ENCODE measurements at places on chromosomes 11 and 22.

DNA sequence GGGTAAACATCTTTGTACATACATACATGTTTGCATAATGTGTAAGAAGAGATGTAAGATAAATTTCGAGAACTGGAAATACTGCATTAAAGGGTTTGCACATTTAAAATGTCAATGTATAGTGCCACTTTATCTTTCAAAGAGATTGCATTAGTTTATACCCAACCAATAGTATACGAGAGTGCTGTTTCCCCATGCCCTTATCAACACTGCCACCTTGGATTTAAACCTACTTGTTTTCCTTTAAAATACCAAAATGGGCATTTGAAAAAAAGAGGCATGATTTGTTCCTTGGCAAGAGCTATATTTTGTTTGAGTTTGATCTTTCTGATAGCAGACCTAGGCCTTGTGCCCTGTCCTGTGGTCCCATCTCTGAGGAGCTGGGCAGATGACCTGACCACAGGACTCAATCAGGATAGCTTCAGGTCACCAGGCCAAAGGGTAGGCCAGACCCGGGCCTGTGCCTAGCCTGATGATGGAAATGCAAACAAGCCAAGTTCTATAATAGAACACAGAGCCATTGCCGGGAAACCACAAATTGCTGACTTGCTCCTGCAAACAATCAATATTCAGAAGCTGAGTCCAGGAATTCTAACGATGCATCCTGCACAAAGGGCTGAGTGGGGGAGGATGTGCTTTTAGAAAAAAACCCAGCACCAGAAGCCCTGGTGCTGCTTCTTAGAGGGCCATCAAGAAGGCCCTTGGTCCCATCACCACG lies 16.9 kb upstream of the ALG8 start:
- no peak for DNase-seq

DNA sequence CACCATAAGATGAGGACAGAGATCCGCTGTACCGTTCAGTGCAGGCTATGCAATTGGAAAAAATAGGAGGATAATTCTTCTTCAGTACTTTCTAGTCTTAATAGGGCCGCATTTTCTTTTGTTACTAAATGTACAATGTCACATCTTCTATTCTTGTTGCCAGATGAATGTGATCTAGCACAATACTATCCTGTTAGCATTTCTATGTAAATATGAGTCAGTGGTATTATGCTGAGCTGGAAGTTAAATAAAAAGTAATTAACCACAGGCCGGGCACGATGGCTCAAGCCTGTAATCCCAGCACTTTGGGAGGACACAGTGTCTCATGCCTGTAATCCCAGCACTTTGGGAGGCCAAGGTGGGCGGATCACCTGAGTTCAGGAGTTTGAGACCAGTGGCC lies 24.4 kb upstream of the BIRC3 start:
- no peak for DNase-seq

DNA sequence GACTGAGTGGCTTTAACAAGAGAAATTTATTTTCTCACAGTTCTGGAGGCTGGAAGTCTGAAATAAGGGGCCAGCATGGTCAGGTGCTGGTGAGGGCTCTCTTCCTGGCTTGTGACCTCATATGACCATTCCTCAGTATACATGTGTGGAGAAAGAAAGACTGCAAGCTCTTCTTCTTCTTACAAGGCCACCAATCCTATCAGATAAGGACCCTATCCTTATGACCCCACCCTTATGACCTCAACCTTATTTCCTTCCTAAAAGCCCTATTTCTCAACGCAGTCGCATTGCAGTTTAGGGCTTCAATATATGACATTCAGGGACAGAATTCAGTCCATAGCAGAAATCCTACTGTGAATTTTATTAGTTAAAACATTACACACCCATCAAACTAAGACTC lies 124.4 kb upstream of the RAG2 start:
- no peak for DNase-seq

DNA sequence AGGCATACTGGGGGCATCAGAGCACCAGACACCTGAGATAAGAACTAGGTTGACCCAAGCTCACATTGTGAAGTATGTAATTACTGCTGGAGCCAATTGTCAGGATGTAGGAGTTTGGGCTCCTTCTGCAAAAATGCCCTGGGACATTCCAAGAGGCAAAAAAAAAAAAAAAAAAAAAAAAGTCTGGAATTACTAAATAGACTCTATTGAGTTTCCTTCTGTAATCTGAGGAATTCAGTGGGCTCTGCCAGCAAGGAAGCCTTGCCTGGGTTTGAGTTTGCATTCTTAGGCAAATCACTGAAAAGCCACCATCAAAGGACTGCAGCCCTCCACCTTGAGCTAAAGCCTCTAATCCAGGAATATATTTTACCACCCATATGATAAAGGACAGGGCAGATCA lies 8.0 kb upstream of the CAVIN3 start:
- DNase-seq: no peak

- DNase-seq: no peak
These were observed 139.6 kb downstream of the PKNOX2 start for GRCh38 chr11:125304136-125304535.
